ENCODE measurements at places on chromosomes 11 and 22.

DNA sequence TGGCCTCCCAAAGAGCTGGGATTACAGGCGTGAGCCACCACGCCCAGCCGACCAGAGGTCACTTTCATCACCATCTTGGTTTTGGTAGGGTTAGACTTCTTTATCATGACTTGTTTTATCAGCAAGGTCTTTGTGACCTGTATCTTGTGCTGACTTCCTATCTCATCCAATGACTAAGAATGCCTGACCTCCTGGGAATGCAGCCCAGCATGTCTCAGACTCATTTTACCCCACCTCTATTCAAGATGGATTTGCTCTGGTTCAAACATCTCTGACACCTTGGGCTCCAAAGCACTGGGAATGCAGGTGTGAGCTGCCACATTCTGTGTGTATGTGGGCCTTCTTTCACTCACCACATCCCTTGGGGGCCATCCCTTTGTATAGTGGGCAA, 5.1 kb upstream of the TALDO1 start:
- DNase-seq: no peak

GRCh38 chr11:62370743-62371440, 33.6 kb downstream of the ASRGL1 start:
- no peak for DNase-seq

- DNase-seq: no peak
Observed at GRCh38 chr11:85809863-85810262, 1.1 kb downstream of the SYTL2 start.

DNA sequence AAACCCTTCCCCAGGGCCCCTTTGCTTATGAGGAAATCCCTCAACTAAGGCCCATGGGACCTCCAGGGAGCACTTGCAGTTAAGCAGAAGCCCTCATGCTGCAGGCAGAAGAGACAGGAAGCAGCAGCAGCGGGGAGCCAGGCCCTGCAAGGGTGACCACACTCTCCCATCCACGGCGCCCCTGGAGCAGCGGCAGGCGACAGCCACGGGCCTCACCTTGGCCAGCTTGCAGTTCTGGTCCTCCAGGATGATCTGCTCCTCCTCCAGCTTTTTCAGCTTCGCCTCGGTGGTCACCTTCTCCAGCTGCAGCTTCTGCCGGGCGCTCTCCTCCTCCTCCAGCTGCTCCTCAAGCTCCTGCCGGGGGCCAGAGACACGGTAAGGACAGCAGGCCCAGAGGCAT, 47.0 kb downstream of the APOL1 start:
- no peak for DNase-seq

DNA sequence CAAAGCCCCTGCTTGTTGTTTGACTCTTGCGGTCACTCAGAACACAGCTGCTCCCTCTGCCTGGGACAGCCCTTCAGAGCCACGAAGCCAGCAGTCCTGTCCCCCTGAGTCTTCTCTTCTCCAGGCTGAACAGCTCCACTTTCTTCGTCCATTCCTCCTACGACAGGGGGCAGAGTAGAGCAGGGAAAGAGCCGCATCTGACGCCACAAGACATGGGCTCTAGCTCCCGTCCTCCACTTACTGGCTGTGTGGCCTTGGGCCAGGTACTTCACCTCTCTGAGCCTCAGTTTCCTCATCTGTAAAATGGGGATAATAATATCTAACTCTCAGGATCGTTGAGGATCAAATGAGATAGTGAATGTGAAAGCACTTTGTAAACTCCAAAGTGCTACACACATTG, 29.9 kb downstream of the CHRDL2 start:
- DNase-seq: no peak

GRCh38 chr11:86069408-86070101, 671 bp upstream of the PICALM start:
- DNase-seq: no peak

- DNase-seq: no peak
Observed at GRCh38 chr11:67366546-67366945, 6.9 kb downstream of the CLCF1 start.

Data from neuronal stem cell (in vitro differentiated cells).